ENCODE measurements at places on chromosomes 3 and 15.

GRCh38 chr3:17945799-17946399 lies 203.5 kb upstream of the TBC1D5 start:
- DNase-seq, result no peak

DNA sequence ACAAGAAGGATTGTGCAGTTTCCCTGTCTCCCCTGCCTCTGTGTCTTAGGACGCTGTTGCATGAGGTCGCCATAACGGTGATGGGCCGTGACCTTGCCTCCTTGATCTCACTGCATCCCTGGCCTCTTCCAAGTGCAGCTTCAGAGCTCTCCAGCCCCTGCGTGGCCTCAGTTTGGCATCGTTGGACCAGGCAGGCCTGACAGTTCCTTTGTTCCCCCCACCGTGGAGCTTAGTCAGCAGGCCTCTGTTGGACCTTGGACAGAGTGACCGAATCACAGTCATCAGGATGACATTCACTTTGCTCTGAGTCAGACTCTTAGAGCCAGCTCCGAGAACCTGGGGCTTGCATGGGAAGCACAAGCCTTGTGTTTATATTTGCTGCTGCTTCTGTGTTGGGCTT lies 139.4 kb downstream of the OPA1 start:
- no peak for DNase-seq

- no peak for DNase-seq
Measured at GRCh38 chr3:64381367-64381766, 156.1 kb upstream of the PRICKLE2 start.

DNA sequence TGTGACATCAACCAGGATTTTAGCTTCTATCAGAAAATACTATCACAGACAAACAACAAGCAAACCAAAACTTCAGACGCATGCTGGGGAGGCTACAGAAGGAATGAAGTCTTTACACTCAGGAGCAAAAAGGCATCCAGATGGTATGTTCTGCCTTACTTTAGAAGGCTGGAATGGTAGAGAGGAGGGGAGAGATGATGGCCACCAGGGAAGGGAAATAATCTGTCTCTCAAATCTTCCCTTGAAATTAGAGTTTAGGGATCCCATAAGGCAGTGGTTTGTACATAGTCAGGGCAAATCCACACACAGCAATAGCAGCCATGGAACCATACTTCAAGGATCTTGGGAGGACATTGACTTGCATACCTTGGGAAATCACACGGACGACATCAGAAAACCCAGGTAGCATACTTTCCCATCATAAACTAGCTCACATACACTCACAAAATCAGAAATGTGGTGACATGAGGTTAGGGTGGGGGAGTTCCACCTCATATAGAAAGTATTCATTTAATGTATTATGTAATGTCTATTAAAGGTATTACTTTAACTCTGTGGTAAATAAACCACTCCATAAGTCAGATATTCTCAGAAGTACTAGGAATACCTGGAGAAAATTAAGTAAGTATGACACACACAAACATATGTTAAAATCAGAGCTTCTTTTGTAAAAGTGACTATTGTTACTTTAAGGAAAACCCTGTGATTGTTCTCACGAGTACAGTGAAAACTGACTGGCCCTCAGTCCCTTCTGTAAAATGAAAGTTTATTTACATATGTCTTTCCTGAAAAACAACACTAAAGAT lies 9.4 kb downstream of the BTLA start:
- DNase-seq, result no peak

GRCh38 chr15:62428851-62429598 lies 263.9 kb upstream of the C2CD4B start:
- no peak for DNase-seq

DNA sequence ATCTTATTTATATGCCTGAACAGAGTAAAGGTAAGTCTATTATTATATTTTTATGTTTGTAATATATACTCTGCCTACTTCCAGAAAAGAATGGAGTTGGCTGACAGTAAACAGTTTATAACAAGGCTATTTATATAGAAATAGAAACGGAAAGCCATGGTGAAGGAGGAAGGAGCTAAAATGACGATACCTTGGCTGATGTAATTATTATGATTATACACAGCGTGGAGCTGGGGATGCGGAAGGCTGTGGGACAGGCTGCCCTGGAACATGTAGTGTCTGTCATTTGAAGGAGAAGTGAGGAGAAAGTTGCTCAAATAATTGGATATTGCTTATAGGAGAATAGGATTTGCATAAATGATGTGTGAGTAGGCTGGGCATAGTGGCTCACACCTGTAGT lies 37.8 kb downstream of the CEMIP start:
- DNase-seq, result no peak

DNA sequence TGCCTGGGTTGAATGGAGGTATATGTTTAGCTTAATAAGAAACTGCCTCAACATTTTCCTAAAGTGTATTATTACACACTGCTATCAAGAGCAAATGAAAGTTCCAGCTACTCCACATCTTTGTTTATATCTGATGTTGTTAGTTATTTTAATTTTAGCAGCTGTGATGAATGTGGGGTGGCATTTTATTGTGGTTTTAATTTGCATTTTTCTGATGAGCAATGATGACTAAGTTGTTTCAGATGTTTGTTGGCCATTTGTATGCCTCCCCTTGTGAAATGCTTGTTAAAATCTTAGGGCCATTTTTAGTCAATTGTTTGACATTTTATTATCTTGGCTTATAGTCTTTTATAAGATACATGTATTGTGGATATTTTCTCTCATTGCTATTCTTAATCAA lies 260.4 kb upstream of the SLCO3A1 start:
- DNase-seq, result no peak

DNA sequence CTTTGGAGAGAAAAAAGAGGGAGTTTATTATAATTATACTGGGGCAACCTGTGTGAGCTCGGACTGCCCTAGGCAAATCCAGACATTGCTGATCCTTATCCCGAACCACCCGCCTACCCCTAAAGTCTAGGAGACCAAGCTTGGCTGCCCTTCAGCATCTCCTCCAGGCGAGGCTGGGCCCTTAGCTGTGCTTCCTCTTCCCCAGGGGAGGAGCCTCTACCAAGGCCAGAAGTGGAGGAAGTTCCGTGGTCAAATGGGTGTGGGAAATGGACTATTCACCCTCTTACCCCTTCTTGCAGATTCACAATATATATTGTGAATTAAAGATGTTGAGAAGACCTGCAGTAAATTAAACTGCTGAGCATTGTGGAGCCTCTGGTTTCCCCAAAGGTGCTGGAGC lies 158.3 kb upstream of the HES1 start:
- no peak for DNase-seq

- no peak for DNase-seq
Measured at GRCh38 chr3:128347282-128347681, 119.4 kb downstream of the DNAJB8 start.

DNA sequence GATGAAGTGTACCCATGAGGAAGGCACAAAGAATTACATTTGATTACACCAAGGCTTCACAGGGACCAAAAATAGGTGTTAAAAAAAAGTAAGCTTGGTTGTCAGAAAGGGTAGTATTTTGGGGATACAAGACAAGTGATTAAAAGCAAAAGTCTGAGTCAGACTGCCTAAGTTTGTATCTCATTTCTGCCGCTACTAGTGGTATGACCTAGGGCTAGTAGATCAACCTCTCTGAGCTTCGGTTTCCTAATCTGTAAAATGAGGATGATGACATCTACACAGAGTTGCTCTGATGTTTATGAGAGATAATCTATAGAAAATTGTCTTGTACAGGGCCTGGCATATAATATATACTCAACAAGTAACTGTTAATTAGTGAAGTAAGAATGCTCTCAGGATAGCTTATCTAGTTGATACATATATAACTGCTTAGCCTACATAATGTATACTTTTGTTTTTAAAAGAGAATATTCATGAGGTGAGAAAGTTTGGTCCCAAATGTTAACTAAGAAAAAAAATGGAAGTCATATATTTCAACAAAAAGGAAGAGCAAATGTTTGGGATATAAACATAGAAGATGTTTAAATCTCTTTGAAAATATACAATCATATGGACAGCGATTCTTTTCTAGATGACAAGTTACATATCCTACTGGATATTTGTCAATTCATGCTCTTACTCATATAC lies 163.0 kb upstream of the SLC2A2 start:
- no peak for DNase-seq

DNA sequence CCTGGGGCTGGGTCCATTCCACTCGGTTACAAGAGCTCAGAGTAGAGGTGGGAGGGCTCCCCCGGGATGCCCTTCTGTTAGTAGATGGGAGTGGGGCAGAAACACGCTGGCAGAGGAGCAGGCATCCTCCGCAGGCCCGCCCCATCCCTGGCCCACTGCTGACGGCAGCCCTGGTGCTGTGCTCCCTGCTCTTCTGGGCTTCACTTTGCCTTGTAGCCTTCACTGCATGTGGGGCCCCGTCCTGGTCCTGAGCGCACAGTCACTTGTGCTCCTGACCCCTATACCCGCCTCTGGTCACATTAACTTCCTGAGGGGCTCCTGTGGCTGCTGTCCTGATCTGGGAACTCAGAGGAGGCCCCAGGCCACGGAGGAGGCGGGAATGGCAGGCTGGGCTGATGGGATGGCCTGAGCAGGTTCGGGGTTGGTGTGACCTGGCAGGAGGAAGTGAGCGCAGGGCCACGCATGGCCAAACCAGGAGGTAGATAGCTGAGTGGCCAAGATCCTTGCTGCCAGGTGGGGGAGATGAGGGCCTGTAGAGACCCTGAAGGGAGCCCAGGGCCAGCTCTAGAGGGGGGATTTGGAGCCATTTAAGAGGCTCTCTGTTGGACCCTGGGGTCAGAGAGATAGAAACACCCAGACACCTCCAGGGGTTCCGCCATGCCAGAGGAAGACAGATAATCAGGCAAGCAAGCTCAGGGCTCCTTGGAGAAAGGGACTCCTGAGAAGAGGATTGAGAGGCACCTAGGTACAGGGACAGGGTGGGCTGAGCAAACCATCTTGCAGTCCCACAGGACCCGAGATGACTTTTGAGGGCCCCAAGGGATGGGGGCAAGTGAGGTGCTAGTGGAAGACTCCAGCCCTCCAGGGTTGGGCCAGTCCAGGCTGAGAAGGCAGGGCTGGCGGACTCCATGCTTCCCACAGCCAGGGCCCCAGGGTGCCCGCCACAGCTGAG lies 92.2 kb upstream of the PRR23E start:
- no peak for DNase-seq

- DNase-seq, result no peak
Measured at GRCh38 chr15:59364248-59364647, 8.4 kb downstream of the MYO1E start.

DNA sequence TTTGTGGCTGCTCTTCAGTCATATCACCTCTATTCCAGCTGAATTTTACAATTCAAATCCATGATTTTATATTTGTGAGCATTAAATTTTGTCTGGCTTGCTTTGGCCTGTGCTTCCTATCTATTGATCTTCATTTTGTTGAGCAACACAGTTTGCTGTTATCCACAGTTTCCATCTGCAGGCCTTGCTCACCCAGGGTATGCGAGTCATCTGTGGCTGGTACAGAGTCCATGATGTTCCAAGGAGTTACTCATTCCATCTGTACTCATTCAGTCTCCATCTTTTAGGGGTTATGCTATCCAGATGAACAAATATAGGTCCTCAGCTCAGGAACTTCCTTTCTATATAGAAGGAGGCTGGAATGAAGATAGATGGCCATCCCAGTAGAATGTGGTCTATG lies 70.1 kb upstream of the CCK start:
- no peak for DNase-seq

GRCh38 chr15:90124507-90124906 lies 22.2 kb upstream of the IDH2 start:
- no peak for DNase-seq

DNA sequence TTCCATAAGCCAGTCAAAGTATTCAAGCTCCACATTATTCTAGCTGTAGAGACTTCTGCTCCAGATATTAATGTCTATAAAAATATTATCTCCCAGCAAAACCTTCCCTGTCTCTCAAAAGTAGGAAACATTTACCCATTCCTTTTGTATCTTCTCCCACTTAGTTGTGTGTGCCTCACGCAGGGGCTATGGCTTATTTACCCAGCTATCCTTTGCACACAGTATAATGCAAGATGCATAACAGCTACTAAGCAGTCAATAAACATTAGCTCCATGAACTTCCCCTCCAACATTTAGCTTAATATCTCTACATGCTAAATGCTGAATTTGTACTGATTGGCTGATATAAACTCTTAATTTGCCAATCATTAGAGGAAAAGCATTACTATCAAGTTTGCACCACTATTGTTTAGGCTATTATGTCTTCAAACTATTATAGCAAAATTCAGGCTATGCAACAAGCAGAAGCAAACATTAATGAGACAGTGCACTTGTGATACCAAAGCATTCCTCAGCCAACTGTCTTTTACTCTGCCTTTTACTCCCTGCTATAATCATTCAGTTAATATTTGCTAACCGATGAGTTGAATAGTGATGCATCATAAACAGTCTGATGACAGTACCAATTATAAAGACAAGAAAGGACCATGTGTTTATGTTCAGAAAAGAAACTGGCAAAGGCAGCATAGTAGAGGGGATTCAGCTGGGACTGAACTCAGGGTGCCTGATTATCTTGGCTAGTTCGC lies 81.2 kb downstream of the PLCH1 start:
- no peak for DNase-seq

GRCh38 chr3:138569090-138569489 lies 25.0 kb downstream of the CEP70 start:
- DNase-seq, result no peak

DNA sequence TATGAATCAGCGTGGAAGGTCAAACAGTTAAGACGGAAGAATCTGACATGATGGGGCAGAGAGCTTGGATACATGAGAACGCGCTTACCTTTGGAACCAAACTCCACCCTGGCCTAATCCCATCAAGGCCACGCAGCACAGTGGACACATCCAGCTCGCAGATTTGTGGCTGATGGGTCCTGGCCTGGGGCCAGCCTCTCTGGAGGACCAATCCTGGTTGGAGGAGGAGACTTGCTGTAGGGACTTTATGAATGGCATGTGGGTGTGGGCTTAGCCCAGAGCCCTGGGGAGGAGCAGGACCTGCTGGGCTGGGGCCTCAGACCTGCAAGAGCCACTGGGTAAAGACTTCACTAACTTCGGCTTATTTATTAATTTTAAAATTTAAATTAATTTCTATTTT lies 73.4 kb upstream of the ANKRD34C start:
- DNase-seq, result no peak

DNA sequence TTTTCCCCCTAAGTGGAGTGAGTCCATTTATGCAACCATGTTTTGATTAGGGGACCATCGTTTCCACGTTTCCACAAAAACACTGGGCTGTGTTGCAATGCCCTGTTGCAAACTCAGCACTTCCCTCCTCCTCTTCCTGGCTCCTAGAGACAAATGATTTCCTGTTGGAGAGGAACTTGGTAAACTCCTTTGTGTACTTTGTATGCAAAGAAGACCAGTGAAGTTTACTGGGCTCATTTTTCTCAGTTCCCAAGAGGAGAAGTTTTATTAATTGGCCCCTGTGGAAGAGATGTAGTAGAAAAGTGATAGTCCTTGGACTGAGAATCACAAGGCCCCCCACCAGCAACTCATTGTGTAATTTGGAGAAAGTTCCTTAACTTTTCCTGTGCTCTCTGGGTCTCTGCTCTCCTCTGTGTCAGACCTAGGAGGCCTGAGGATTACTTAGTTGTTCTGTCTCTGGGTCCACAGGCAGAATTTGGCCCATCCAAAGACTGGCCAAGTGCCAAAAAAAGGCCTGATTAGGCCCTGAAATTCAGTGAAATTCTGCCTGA lies 95.0 kb downstream of the ATG7 start:
- no peak for DNase-seq

- DNase-seq, result no peak
Measured at GRCh38 chr15:52980446-52980845, 190.3 kb upstream of the ONECUT1 start.

Data from NCI-H1694 treated with DMSO at 0.1 percent for 48 hours (cell line).